ENCODE measurements at places on chromosomes 3 and 15.

DNA sequence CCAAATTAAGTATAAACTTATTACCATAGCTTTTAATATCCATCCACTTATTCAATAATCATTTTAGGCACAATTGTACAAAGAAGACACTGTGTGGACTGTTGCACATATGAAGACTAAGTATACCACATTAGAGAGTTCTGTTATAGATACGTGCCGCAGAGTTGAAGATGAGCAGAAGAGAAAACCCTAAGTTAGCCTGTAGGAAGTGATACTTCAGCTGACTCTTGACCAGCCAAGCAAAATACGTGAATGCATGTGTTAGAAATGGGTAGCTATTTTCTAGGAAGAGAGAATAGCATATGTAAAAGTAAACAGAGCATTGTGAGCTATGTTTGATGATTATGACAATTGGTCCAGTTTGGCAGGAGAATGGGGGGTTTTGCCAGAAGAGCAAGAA, 272.0 kb upstream of the ATP11B start:
- no peak for DNase-seq

DNA sequence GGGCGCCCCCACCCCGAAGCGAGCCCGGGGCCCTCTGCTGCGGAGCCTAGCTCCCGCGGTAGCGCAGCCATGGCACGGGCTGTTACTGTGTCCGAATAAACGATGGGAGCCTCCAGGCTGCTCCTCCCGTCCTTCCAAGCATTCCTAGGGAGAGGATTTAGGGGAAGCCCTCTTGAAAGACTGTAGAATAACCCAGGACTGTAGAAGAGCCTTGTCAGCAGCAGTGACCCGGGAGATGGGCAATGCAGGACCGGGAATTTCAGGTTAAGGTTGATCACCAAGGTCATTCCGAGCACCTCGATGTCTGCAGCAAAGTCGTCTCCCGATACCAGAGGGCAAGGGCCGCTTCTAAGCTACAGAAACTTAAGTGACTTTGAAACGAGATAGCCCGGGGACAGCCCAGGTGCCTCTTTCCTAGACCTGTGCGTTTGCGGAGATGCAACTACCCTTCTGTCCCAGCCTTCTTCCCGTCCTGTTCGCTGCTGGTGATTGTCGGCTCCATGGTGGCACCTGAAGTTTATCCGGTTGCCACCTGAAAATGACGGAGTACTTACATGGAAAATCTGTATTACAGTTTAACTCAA, 753 bp upstream of the MYO5A start:
- no peak for DNase-seq

DNA sequence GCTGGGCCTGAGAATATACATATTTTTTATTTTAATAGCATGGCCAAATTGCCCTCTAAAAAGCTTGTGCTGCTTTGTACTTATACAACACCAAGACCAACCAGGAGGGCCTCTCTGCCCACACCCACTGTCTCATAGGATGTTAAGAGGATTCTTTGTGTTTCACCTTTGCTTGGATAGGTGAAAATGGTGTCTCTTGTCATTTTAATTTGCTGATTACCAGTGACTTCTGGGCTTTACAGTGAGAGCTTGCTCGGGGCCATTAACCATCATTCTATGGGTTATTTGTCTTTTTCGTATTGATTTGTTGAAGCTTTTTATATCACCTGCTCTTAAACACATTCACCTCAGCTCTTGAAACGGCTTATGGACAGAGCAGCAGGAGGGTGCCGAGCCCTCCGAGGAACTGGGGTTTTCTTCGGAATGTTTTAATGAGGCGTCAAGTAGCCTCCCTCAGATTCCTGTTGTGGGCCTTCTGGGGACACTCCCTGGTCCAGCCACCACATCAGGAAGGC, 10.5 kb downstream of the PTH1R start:
- no peak for DNase-seq

DNA sequence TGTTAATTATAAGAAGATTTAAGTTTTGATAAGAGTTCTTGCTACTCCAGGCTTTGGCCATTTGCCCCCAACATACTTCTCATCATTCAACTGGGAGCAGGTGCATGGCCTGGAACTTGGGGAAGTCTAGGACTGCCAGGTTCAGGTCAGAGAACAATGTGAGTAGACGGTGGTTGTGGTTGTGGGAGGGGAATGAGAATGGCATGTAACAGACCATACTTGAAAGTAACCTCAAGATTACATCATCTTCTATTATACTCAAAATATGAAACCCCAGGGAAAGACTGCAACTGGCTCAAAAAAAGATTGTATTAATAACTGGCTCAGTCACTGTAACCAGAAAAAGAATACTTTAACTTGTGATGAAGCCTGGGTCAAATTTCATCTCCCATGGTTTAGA, 364.9 kb upstream of the DPPA4 start:
- no peak for DNase-seq

DNA sequence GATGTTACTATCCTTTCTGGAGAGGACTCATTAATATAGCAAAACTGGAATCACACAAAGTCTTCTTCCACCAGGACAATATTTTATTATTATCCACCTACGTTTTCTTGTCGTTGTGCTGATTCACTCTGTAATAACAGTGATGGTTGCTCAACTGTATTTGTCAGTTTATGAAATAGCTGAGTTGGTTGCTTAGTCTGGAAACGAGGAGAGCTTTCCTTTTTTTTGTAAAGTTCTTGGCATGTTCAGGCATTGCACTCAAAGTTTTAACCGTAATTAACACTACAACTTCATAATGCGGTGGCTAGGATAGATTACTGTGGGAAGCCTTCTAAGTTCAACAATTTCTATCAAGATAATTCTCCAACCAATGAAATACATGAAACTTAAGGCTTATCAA, 131.2 kb downstream of the RAP2B start:
- no peak for DNase-seq

DNA sequence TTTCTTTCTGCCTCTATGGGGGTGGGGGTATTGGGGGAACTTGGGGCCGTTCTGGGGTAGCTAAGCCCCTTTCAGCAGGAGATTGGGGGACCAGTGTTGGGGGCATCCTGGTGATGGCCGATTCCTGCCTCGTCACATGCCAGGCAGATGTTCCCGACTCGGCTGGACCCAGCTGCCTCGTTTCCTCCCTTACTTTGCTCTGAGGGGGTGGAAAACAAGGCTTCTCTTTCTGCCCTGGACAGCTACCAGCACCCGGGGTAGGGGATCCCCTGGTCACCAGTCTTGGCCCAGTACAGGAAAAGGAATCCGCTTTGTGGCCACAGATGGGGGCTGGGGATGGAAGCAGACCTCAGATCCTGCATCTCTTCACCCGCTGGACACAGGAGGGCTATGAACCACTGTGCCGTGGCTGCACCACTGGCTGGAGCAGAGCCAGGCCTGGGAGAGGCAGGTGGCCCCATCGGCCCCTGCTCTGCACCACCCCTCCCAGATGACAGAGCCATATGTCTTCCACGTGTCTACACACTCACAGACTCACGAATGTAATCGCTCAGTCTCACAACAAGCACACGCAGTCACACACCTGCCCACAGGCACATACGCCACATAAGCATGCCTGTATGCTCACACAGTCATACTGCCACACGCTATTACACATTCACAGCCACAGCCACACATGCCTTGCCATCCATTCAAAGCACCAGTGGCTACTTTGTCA, 12.4 kb downstream of the SNX33 start:
- no peak for DNase-seq

GRCh38 chr3:195911041-195911945, 2.9 kb upstream of the TNK2 start:
- DNase-seq = no peak

Data from DMS153 (cell line).